ENCODE measurements at places on chromosomes 7 and 10.

- no peak overlapping the region for H3K4me3 ChIP-seq
- no peaks in the 10 kb centered on the region for H3K4me1 ChIP-seq
- no peaks in the 10 kb centered on the region for H3K27me3 ChIP-seq
- H3K27ac ChIP-seq: no peak overlapping the region
These were observed 40.0 kb downstream of the GOLGA7B start for GRCh38 chr10:97889461-97890265.

- no peak for DNase-seq
- no peak overlapping the region for H3K27ac ChIP-seq
- H3K36me3 ChIP-seq: no peaks in the 10 kb centered on the region
These were observed 23.9 kb upstream of the AOC1 start for GRCh38 chr7:150828384-150828783.

DNA sequence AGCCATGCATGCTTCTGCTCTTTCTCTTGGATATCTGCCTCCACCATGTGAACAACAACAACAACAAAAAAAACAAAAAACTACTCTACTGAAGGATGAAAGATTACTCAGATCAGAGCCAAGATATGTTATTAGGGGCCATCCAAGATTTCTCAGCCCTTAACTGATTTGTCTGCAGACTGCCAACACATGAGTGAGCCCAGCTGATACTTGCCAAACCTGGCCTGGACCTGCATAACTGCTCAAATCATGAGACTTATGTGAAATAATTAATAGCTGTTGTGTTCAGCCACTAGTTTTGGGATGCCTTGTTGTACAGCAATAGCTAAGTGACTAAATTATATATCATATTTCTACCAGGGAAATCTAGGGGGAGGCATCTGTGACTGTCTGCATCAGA is 334.5 kb upstream of the SORCS1 start:
- DNase-seq: no peak
- no peaks in the 10 kb centered on the region for H3K27me3 ChIP-seq
- H3K4me3 ChIP-seq: no peak overlapping the region
- no peak overlapping the region for H3K27ac ChIP-seq
- H3K36me3 ChIP-seq: no peaks in the 10 kb centered on the region
- H3K4me1 ChIP-seq: no peaks in the 10 kb centered on the region

GRCh38 chr7:130844811-130845580 is 111.0 kb upstream of the KLF14 start:
- no peaks in the 10 kb centered on the region for H3K36me3 ChIP-seq
- DNase-seq: no peak
- H3K4me1 ChIP-seq: peaks cover 12% of the 10 kb centered on the region
- H3K4me3 ChIP-seq: no peak overlapping the region
- peaks cover 7% of the 10 kb centered on the region for H3K27me3 ChIP-seq

DNA sequence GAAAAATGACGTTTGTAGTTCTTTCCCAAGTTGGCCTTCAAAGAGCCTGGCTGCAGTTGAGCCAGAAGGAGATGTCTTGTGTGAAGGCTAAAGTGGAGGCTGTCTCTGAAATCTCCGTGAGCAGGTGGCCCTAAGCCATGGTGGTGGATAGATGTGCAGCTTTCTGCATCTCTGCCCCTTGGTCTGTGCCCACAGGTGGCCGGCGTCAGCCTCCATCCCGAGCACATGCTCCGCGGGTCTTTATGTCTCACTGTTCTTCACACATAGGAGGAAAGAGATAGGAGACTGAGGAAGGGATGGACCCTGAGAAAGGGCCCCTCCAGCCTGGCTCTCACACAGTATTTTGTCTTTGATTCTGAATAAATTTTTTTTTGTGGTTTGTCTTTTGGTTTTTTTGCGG is 30.3 kb upstream of the SLC26A4 start:
- peaks cover 37% of the 10 kb centered on the region for H3K36me3 ChIP-seq
- H3K4me1 ChIP-seq: peaks cover 33% of the 10 kb centered on the region
- no peaks in the 10 kb centered on the region for H3K27me3 ChIP-seq
- H3K27ac ChIP-seq: no peak overlapping the region
- H3K4me3 ChIP-seq: no peak overlapping the region
- no peak for DNase-seq

GRCh38 chr10:109998513-109998912 is 9.3 kb upstream of the ADD3 start:
- no peak overlapping the region for H3K27ac ChIP-seq
- H3K4me3 ChIP-seq: no peak overlapping the region
- no peaks in the 10 kb centered on the region for H3K36me3 ChIP-seq
- H3K27me3 ChIP-seq: peaks cover 12% of the 10 kb centered on the region

DNA sequence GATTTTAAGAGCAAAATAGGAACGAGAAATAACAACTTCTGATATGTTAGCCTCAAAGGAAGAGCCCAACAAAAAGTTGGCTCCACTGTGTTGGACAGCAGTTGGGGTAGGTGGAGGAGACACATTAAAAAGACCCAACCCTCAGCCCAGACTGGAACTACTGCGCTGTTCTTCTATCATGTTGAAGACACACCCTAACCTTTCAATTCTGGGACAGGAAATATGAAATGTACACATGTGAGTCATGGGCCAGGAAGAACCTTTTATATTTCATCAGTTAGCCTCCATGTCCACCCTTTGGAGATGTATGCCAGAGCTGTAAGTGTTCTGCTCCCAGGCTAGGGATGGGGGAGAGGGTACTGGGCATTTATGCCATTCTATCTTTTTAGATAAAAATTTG is 22.1 kb downstream of the CLDN12 start:
- H3K4me1 ChIP-seq: peaks cover 29% of the 10 kb centered on the region
- peak overlapping the region; percentile 80 for H3K27ac ChIP-seq
- peaks cover 1% of the 10 kb centered on the region for H3K27me3 ChIP-seq
- H3K36me3 ChIP-seq: no peaks in the 10 kb centered on the region
- DNase-seq: no peak

DNA sequence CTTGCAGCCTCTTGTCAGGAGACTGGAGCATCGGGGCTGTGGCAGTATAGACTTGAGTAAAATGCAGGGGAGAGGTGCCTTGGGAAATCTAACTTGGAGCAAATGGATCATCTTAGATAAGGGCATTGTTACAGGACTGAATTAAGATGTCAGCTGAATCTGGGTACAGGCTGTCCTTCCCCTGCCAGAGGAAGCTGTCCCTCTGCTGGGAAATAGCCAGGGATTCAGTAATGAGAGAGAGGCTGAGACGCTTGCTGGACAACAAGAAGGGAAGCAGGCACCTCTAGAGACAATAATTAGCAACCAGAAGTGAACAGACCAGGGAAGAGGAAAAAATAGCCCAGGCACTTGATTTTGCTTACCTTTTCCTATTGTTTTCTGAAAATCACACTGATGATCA is 20.7 kb upstream of the RAPGEF5 start:
- no peak overlapping the region for H3K27ac ChIP-seq
- no peaks in the 10 kb centered on the region for H3K36me3 ChIP-seq
- no peaks in the 10 kb centered on the region for H3K4me1 ChIP-seq
- H3K27me3 ChIP-seq: peaks cover 19% of the 10 kb centered on the region
- no peak overlapping the region for H3K4me3 ChIP-seq

DNA sequence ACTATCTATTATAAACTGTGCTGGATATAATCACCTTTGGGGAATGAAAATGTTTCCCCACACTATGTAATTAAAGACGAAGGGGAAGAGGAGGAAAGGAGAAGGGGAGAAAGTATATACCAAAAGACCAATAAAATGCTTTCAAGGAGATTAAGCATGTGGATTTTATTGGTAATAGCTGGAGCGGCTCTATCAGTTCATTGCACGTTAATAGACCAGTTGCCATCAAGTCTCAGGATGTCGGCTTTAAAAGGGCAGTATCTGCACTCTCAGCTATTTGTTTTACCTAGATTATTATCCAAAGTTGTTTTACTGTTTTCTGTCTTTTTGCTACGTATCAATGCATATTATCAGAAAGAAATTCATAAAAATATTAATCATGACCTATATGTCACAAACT is 9.0 kb downstream of the ETV1 start:
- peaks cover 1% of the 10 kb centered on the region for H3K4me1 ChIP-seq
- H3K27me3 ChIP-seq: no peaks in the 10 kb centered on the region
- H3K36me3 ChIP-seq: no peaks in the 10 kb centered on the region
- DNase-seq: no peak
- no peak overlapping the region for H3K4me3 ChIP-seq
- H3K27ac ChIP-seq: no peak overlapping the region

GRCh38 chr7:51226063-51226755 is 90.4 kb downstream of the COBL start:
- H3K27ac ChIP-seq: no peak overlapping the region
- H3K36me3 ChIP-seq: no peaks in the 10 kb centered on the region
- no peaks in the 10 kb centered on the region for H3K27me3 ChIP-seq
- no peak overlapping the region for H3K4me3 ChIP-seq
- no peak for DNase-seq
- H3K4me1 ChIP-seq: no peaks in the 10 kb centered on the region

DNA sequence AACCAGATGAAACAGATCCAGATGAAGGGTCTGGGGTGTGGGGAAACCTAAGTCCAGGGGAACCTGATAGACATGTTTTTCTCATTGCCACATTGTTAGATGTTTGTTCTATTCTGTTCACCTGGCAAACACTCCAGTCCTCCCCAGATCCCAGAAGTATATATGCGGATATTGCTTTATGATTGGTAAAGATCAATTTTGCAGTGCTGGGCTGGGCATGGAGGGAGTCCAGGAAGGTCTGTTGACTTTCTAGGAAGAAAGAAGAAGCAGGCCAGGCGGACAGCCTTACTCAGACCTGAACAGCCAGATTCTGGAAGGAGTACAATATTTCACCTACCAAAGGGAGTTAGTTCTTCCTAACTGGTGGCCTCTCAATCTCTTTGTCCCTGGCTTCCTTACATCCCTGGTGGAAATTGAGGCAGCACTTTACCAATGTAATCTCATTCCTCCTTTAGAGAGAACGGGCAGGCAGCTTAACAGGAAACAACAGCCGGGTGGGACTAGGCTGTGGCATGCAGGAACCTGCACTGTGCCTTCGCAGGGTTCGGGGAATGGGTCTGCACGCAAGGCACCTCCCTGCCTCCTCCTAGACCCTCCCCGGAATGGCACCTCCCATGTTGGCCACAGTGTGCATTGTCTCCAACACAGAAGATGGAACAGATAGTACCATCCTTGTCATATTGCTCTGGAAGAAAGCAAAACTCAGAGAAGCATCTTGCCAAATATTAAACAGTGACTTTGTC is 930 bp downstream of the GIMAP6 start:
- peaks cover 65% of the 10 kb centered on the region for H3K36me3 ChIP-seq
- H3K27me3 ChIP-seq: no peaks in the 10 kb centered on the region
- H3K4me3 ChIP-seq: peak overlapping the region; percentile 90
- peak; percentile 60 for DNase-seq

DNA sequence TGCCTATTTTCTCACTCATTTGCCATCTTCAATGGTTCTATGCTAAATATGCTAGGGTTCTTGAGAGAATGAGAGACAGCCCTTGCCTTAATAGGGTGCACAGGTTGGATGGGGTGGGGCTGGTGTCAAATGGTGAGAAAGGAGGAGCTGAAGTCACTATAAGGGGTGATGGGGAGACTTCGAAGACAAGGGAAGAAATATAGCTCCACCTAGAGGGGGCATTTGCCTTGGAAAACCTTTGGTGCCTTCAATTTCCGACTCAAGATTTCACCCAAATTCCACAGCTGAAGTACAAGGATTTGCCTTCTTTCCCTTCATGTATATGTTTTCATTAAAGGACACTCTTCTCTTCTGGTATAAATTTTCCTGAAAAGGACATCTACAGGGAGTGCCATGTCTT is 5.6 kb downstream of the PTN start:
- no peak overlapping the region for H3K27ac ChIP-seq
- H3K27me3 ChIP-seq: no peaks in the 10 kb centered on the region
- no peak for DNase-seq
- H3K36me3 ChIP-seq: no peaks in the 10 kb centered on the region
- no peak overlapping the region for H3K4me3 ChIP-seq
- H3K4me1 ChIP-seq: no peaks in the 10 kb centered on the region

DNA sequence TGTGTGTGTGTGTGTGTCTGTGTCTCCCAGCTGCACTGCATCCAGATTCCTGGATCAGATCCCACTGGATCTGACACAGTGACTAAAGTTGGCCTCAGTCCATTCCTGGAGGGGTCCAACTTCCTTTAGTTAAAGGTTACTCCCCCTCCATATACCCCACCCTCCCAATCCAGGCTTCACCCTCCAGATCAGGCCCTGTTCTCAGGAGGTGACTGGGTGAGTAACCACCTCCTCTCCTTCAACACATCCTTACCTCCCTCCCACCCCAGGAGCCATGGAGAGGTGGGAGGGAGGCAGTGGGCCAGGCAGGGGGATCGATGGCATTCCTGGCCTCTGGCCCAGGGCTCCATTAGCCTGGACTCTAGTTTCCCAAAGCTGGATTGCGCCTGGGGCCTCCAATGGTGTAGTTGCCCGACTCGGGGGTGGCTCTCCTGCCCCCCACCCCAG is 11.3 kb downstream of the KCNIP2 start:
- no peak overlapping the region for H3K27ac ChIP-seq
- no peak for DNase-seq

- no peak for DNase-seq
- no peak overlapping the region for H3K4me3 ChIP-seq
- no peaks in the 10 kb centered on the region for H3K4me1 ChIP-seq
- no peak overlapping the region for H3K27ac ChIP-seq
- no peaks in the 10 kb centered on the region for H3K36me3 ChIP-seq
These were observed 47.2 kb upstream of the WDR11 start for GRCh38 chr10:120803972-120804371.
